Effector CD4-positive, alpha-beta T cell (primary cell): ENCODE measurements at places on chromosomes 7 and 10.

DNA sequence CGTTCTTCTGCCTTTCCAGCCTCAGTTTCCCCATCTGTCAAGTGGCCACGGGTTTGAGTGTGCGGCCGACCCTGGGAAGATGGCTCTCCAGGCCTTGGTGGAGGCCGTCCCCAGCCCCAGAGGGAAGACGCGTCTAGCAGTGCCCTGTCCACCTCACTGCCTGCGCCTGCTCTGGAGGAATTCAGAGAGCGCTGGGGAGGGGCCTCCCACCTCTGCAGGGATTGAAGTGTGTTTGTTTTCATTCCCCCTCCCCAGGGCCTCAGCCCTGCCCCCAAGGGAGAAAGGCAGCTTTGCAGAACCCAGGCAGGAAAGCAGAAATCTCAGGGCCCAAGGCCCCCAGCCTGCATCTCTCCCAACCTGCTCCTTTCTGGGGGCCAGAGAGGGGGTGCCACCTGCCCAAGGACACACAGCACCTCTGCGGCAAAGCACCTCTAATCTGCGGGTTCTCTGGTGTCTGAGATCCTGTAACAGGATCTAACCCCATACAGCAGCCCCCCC lies 91.0 kb downstream of the MICALL2 start:
- DNase-seq, result no peak

DNA sequence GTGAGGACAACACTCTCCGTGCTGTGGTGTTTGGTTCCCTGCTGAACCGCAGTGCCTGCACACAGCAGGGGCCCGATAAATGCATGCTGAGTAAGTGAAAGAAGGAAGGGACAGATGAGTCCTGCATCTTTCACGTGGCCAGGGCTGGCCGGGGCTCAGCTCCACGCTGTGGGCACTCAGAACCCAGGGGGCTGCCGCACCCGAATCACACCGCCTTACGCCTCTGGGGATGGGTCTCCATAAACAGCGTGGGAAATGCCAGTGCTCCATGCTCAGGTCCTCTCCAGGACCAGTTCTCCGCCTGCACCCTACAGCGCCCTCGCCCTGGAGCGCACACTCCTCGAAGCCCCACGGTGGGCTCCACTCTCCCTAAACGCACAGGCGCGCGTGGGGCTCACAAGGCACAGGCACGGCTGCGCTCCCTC lies 38.1 kb downstream of the RASGEF1A start:
- no peak for DNase-seq

GRCh38 chr10:98418665-98419468 lies 3.9 kb upstream of the PYROXD2 start:
- no peak for DNase-seq

- no peak for DNase-seq
Observed at GRCh38 chr7:50448823-50449222, 1.3 kb downstream of the FIGNL1 start.

DNA sequence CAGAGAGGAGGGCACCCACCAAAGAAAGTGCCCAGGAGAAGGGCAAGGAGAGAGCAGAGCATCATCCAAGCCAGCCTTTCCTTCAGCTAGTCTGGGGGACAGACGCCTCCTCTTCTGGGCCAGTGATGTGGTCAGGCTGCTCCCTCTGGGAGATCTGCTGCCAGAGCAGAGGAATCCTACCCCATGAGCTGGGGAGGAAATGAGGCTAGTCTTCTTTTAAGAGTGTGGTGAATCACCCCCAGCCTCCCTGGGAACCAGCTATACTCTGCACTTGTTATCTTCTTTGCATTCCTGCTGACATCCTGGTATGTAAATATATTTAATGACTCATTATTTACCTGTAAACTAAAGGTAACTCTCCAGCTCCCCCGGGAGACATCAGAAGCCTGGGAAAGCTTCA lies 41.6 kb upstream of the EPHB6 start:
- DNase-seq, result no peak

DNA sequence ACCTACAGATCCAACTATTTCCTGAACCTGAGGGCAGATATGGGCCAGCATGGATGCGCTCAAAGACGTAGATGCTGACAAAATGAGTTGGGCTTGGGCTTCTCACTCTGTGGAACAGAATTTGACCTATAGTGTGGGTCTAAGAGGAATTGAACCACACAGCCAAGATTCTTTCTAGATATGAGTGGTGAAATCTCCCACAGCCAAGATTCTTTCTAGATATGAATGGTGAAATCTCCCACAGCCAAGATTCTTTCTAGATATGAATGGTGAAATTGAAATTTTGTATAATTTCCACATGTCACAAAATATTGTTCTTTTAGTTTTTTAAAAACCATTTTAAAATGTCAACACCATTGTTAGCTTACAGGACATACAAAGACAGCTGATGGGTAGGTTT lies 215.4 kb upstream of the LRGUK start:
- no peak for DNase-seq

DNA sequence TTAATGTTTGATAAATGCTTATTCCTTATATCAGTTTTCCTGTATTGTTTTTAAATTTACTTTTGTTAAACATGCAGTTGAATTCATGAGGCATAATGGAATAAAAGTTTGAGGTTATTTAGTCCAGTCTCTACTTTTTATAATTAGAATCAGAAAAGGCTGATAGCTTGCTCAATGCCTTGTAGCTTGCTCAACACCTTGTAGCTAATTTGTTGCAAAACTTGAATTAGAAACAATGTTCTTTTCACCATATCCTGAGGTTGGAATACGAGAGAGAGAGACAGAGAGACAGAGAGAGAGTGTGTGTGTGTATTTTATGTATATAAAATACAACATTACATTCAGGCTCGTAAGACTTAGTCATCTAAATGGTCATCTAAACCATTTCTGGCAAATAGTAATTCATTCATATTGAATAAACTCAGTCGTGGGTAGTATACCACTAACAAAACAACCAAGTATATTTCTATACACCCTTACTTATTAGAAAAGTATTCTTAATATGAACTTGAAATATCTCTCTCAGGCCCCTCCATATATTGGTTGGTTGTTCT lies 243.5 kb downstream of the ADK start:
- no peak for DNase-seq

DNA sequence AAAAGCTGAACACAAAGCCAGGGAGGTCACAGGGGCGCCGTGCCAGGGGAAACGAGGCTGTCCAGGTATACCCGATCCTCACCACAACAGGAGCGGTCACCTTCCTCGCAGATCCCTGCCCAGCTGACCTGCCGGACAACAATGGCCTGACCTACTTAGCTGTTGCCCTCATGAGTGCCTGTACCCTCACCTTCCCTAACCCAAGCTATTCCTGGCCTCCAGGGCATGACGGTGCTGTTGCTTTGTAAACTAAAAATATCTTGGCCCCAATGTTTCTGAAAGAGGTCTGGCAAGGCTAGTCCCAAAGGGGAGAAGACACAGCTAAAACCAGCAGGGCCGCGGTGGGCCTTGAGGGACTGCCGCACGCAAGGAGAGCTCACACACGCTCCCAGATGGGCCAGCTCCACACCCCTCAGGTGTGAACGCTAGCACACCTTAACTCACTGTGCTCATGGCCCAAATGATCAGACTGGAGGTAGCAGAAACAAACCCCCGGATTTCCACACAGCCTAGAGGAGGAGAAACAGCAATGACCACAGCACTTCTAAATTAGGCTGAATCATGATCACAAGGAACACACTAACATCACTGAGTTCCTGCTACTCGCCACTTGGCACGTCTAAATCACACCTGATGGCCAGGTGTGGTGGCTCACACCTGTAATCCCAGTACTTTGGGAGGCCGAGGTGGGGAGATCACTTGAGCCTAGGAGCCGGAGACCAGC lies 66.3 kb upstream of the CYTH3 start:
- DNase-seq, result no peak

DNA sequence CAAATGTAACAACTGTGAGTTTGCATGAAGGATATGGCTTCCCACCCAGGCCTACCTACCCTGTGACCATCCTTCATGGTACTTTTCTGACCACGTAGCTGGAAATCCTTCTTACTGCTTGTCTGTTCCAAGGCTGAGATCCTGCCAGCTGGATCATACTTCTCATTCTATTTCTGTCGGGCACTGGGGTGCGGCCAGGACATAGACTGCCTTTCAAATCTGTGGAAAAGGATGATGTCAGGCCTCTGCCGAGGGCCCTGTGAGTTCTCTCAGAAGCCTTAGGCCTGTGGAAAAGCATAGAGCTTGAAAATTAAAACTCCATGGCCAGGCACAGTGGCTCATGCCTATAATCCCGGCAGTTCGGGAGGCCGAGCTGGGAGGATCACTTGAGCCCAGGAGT lies 10.0 kb downstream of the VWC2 start:
- DNase-seq, result no peak

- no peak for DNase-seq
Observed at GRCh38 chr7:28560767-28561166, 148.4 kb downstream of the CREB5 start.

DNA sequence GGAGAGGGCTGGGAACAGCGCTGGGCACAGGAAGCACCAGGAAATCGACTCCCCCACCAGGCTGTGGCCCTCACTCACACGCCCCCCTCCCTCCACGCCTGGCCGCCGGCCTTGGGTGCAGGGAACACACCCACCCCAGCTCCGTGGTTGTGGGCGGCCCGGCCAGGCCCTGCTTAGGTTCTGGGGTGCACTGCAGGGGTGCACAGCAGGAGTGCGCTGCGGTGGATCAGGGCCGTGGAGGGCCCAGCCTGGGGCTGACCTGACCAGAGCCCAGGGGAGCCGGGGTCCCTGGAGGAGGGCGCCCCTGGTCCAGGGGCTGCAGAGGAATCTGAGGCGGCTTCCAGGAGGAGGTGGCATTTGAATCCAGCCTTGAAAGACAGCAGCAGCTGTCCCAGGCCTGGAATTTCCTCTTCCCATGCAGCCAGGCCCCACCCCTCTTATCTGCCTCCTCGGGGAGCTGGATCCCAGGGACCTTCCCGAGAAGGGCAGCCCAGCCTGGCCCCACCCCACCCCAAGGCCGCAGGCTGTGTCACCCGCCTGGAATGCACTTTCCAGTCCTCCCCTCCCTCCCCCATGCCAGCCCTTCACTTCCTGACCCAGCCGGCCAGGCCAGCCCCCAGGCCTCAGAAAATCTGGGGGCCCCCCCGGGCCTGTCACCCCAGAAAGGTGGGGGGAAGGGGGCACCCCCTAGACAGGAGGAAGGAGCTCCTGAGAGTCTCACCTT lies 18.4 kb upstream of the PDGFA start:
- DNase-seq, result no peak

DNA sequence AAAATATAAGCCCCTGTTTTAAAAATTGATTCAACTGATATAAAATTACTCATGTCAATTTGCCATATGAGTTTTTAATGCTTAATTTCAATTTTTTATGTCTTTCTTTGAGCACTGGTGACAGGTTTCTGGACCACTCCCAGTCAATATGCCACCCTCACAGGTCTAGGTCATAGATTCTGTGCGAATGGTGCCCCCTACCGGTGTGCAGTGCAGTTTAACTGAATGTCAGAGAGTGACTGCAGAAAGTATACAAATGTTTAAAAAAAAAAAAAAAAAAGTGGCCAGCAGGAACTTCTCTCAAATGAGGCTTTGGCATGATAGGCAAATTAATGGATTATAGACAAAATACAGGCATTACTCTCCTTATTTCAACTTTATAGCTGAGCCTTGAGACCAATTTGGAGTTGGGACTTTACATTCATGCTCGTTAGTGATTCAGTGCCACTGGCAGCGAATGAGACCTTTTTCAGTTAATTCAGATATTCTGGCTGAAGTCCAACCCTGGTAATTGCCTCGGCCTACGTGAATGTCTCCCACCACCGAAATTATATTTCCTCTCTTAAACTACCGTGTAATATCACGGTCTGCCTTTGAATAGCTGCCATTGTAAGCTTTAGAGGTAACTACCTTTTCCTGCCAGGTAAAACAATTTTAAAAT lies 427.6 kb downstream of the PHTF2 start:
- no peak for DNase-seq

DNA sequence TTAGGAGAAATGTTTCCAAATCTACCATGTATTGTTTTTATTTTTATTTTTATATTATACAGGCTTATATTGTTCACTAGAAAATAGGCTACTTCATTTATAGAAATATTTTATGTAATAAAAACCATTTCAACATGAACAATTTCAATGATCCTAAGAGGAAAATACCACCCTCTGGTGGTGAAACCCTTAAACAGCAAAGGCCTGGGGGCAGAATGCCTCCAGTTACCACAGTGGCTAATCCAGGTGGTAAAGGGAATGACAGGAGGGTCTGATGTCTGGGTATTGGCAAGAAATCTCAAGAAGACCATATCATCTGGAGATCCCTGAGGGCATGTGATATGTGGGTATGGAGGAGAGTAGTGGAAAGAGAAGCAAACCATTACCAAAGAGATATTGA lies 19.3 kb downstream of the MACC1 start:
- DNase-seq, result no peak

GRCh38 chr7:45684910-45685618 lies 110.9 kb downstream of the ADCY1 start:
- no peak for DNase-seq

DNA sequence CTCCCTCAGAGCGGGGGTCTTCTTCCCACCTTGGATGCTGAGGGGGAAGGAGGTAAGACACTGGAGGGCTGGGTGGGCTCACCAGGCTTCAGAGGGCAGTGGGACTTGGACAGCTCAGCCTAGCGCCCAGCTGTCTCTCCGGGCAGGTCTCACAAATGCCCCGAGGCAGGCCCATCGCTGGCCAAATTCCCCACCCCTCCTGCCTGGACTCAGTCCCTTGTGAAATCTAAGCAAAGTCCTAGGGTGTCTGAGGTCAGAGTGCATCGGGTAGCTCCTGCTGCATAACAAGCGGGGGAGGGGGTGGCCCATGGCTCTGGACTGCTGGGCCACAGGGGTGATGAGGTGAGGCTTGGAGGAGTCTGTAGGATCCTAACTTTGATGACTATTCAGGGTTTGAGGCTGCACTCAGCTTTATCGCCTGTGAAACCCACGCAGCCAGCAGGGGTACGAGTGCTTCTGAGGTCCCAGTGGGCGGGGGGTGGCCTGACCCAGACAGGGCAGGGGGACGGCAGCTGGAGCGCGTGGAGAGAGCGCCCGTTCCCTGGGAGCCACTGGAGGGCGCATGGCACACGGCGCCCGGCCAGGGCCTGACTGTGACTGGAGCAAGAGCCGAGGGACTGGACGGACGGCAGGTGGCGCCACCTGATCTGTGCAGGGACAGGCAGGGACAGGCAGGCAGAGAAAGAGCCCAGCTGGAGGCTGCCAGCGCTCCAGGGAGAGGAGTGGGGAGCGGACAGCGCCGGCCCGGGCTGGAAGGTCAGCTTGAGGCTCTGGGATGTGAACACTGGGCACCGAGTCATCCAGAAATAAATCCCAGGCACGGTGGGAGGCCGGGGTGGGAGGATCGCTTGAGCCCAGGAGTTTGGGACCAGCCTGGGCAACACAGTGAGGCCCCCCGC lies 10.0 kb downstream of the CYP2W1 start:
- DNase-seq, result peak; percentile 94

DNA sequence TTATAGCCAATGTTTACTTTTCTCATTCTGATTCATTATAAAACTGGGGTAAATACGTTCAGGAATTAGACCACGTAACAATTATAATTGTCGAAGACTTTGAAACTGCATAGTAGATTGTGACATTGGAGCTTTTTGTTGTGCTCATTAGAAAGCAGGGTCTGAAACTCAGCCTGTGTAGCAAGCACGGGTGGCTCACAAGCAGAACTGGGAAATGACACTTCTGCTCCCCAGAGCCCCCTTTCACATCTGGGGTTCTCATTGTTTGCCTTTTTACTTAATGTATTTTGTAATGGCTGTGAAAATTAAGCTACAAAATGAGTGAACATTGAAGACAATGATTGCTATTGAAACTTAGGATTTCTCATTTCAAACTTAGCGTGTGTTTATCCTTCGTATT lies 72.9 kb downstream of the CDHR3 start:
- no peak for DNase-seq

GRCh38 chr10:60942788-60943315 lies 1.1 kb downstream of the RHOBTB1 start:
- no peak for DNase-seq

GRCh38 chr7:93992421-93993110 lies 11.6 kb downstream of the BET1 start:
- DNase-seq, result no peak
